ENCODE measurements at places on chromosomes 1 and 21. TPM values are rescaled to one million over a fixed set of nuclear protein-coding genes. Genes with fewer than 3 reads are reported as not detected.
A peak's percentile ranks its signal among the peaks of the same experiment; 100 is the strongest.

DNA sequence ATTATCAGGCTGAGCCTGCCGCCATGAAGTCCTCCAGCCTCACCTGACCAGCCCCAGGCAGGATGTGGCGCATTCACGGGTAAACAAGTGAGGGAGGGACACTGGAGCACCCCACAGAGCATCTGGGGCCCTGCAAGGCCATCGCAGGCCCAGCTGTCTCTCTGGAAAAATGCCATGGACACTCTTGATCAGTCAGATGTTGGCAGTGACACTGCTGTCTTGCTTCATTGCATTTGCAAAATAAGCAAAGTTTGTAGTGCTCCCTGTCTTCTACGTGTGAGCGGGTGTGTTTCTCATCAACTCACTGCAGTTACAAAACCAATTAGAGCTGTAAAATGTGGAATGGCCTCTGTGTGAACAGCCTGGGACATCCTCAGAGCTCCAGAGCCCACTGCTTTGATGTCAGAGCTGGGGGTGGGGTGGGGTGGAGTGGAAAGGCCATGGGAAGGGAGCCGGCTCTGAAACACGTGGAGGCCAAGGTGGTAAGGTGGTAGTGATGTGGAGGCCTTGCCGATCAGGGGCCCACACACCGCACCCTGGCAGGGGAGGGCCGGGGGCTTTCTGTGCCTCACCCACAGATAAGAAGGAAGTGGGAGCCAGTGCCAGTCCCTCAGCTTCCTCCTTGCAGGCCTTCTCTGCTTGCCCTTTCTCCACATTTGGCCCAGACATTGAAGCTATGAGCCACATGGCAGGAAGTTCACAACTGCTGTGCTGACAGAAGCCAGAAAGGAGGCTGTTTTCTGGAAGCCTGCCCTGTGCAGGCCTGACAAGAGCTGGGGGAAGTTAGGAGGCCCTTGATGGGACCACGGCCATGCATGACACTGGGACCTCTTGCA lies 254.9 kb downstream of the RHOU start:
- H3K27ac ChIP-seq = no peak overlapping the region
- no peaks in the 10 kb centered on the region for H3K36me3 ChIP-seq
- no peaks in the 10 kb centered on the region for H3K27me3 ChIP-seq
- H3K4me1 ChIP-seq = peaks cover 43% of the 10 kb centered on the region
- H3K4me3 ChIP-seq = no peak overlapping the region

DNA sequence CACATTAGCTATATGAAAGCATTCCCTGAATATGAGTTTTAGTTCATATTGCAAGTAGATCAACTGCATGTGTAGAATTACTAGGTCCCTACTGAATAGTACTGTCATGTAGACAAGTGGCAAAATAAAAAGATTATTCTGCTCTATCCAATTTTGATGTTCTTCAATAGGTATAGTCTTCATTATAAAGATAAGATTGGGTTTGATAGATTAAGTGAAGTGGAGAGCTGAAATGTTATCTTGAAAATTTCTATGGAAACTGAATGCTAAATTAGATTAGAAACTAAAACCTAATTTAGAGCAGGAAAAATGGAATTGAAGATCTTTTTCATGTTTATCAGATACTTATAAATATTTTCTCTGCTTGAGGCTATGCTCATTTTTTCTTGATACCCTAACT lies 1610.0 kb downstream of the BRINP3 start:
- H3K27ac ChIP-seq = no peak overlapping the region
- H3K4me3 ChIP-seq = no peak overlapping the region
- H3K4me1 ChIP-seq = no peaks in the 10 kb centered on the region
- DNase-seq = no peak

DNA sequence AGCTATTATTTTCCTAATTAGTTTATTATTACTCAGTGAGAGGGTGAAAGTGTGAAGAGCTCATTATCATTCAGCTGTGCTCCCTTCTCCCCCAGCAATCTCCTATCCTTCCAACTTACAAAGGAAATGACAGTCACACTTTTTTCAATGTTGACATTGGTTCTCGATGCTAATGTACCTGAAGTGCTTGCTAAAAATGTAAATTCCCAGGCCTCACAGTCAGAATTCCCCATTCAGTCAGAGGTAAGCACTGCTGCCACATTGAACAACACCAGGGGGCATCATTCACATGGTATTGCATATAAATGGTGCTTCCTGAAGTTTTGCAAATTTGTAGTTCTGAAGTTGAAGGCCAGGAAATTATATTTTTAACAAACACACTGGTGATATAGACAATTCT lies 132.7 kb upstream of the FOXD3 start:
- H3K36me3 ChIP-seq = no peaks in the 10 kb centered on the region
- DNase-seq = no peak
- H3K4me1 ChIP-seq = no peaks in the 10 kb centered on the region
- no peaks in the 10 kb centered on the region for H3K27me3 ChIP-seq
- no peak overlapping the region for H3K27ac ChIP-seq

GRCh38 chr1:222557148-222557547 lies 9.2 kb upstream of the HHIPL2 start:
- H3K27me3 ChIP-seq = no peaks in the 10 kb centered on the region
- no peak overlapping the region for H3K4me3 ChIP-seq
- peaks cover 77% of the 10 kb centered on the region for H3K36me3 ChIP-seq
- no peak overlapping the region for H3K27ac ChIP-seq

GRCh38 chr1:112399456-112399855 lies 3.4 kb downstream of the CTTNBP2NL start:
- H3K27me3 ChIP-seq = no peaks in the 10 kb centered on the region
- H3K36me3 ChIP-seq = no peaks in the 10 kb centered on the region
- DNase-seq = no peak
- peaks cover 15% of the 10 kb centered on the region for H3K4me1 ChIP-seq
- H3K4me3 ChIP-seq = no peak overlapping the region
- H3K27ac ChIP-seq = peak overlapping the region; percentile 17

GRCh38 chr21:26377111-26377694 lies 195.9 kb downstream of the CYYR1 start:
- H3K4me1 ChIP-seq = no peaks in the 10 kb centered on the region
- no peak overlapping the region for H3K4me3 ChIP-seq
- DNase-seq = no peak
- H3K27ac ChIP-seq = no peak overlapping the region
- H3K27me3 ChIP-seq = no peaks in the 10 kb centered on the region

GRCh38 chr1:176444286-176444685 lies 18.7 kb upstream of the PAPPA2 start:
- no peaks in the 10 kb centered on the region for H3K4me1 ChIP-seq
- H3K4me3 ChIP-seq = no peak overlapping the region
- no peak overlapping the region for H3K27ac ChIP-seq
- no peak for DNase-seq

DNA sequence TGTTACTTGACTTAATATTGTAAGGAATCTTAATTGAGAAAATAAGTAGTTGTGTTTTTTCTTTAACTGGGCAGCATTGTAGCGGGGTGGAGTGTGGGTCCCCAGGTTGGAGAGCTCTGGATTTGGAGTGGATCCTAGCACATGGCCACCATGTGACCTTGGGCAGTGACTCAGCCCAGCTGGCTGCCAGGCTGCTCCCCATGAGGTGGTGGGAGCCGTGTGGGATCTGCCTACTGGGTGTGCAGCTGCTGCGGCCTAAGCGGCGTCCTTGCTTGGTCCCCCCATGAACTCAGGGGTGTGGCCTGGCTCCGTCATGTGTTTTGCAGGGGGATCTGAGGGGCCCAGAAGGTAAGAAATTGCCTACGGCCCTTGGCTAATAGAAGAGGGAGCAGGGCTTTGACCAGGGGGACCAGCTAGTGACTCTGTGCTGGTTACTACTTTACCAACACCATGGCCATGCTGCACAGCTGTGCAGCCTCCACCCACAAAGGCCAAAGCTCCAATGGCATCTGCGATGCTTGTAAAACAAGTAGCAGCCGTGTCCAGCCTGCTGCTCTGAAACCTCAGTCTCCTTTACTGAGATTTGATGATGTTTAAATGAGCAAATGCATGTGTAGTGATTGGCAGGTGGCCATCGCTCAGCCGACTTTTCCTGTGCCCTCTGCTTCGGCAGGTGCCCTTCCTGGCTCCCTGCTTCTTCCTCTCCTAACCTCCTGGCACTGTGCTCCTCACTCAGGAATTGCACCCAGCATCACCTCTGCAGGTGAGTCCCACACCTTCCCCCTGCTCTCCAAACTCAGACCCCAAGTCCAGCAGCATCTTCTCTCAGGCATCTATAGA lies 68.3 kb downstream of the ADARB1 start:
- H3K4me1 ChIP-seq = peaks cover 30% of the 10 kb centered on the region
- no peak overlapping the region for H3K27ac ChIP-seq
- H3K36me3 ChIP-seq = no peaks in the 10 kb centered on the region
- no peak for DNase-seq
- H3K27me3 ChIP-seq = no peaks in the 10 kb centered on the region

- no peaks in the 10 kb centered on the region for H3K27me3 ChIP-seq
- H3K4me3 ChIP-seq = no peak overlapping the region
- no peak overlapping the region for H3K27ac ChIP-seq
- no peaks in the 10 kb centered on the region for H3K36me3 ChIP-seq
These were observed 628.1 kb downstream of the LMO4 start for GRCh38 chr1:87956750-87957149.

- H3K4me3 ChIP-seq = no peak overlapping the region
- H3K36me3 ChIP-seq = no peaks in the 10 kb centered on the region
- DNase-seq = peak; percentile 32
These were observed 26.8 kb downstream of the UMODL1 start for GRCh38 chr21:42097860-42098454.

GRCh38 chr1:95093296-95093695 lies 20.5 kb upstream of the ALG14 start:
- no peaks in the 10 kb centered on the region for H3K36me3 ChIP-seq
- H3K27me3 ChIP-seq = no peaks in the 10 kb centered on the region
- H3K4me3 ChIP-seq = no peak overlapping the region
- no peak overlapping the region for H3K27ac ChIP-seq

DNA sequence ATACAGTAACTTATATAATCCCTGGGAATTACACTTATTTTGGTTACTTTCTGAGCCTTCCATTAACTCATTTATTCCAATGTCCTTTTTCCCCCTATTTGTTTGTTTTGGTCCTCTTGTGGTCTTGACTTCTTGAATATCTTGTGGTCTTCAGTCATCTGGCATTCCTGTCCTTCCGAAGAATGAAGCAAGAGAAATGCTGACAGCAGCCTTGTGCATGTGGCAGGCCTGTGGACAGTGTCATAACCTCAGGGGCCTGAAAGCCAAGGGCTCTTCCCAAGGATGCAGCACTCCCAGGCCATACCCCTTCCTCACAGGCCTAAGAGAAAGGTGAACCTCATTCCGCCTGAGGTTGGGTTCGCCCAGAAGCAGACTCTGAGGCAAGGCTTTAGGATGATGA lies 470.2 kb downstream of the DISC1 start:
- H3K4me1 ChIP-seq = no peaks in the 10 kb centered on the region
- no peak overlapping the region for H3K4me3 ChIP-seq
- DNase-seq = no peak
- H3K27me3 ChIP-seq = no peaks in the 10 kb centered on the region
- no peak overlapping the region for H3K27ac ChIP-seq

The PLA2G2A gene
- 593 TPM for polyA plus RNA-seq

The VHLL gene
- polyA plus RNA-seq = not detected

The PTBP2 gene
- 4.9 TPM for polyA plus RNA-seq

The CYP2J2 gene
- polyA plus RNA-seq = 188 TPM

The TRIM58 gene
- polyA plus RNA-seq = 0.06 TPM
